Right ventricle myocardium superior (tissue), 1 donor: ENCODE measurements at places on chromosomes 6 and 20. TPM values are rescaled to one million over a fixed set of nuclear protein-coding genes. Genes with fewer than 3 reads are reported as not detected.
A peak's percentile ranks its signal among the peaks of the same experiment; 100 is the strongest.

GRCh38 chr6:119303164-119303887 lies 46.2 kb downstream of the MAN1A1 start:
- DNase-seq: no peak

DNA sequence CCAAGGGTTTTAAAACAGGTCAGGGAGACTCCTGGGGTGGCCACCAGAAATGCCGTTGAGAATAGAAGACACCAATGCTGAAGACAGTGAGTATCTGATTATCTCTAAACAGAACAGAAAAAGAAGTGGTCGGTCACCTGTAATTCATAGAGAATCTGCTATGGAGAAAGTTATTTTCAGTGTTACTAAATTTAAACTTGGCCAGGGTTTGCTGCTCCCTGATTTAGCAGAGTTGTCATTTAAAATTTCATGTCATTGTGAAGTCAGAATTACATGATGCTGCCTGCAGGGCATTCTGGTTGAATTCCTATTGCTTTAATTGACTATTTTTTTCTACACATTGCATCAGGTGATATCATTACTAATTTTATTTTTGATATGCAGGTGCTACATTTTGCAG lies 114.1 kb downstream of the HS3ST5 start:
- DNase-seq: no peak

- DNase-seq: no peak
Observed at GRCh38 chr6:64014595-64014994, 379.0 kb downstream of the PHF3 start.

DNA sequence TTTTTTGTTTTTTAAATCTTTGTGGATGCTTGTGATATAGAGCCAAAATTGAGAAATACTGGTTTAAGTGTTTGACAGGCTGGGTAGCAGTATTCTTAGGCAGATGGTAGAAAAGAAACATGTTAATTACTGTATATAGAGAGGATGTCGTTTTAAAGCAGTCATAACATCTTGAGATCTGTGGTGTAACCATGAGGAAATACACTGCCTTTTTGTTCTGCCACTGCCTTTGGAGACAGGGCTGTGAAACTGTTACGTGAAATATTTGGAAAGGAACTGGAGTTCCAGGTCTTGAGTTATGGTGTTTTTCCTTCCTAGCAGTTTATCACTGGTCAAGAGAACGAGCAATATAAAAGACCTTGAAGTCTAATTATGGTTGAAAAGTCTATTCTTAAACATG lies 19.5 kb downstream of the STXBP5 start:
- DNase-seq: no peak

- DNase-seq: peak; percentile 40
Observed at GRCh38 chr20:38144598-38144973, 20.5 kb downstream of the TGM2 start.

DNA sequence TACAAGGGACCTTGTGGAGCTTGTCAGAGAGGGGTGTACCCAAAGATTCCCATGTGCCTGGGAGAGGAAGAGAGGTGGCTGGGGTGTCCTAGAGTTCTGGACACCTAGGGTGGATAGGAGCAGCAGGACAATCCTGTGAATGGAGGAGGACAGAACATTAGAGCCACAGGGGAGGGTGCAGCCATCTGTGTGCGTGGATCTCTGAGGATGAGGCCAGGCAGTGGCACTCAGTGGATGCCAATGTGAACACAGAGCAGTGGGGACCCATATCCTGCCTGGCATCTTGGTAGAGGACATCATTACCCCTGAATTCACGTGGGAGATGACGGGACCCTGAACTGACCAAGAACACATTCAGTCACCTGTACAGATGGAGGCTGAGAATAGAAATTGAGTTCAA lies 205.3 kb downstream of the CD83 start:
- DNase-seq: no peak

The MCHR2 gene
- not detected for total RNA-seq

The KHDRBS2 gene
- not detected for total RNA-seq

The DEFB127 gene
- total RNA-seq: not detected

The KIF16B gene
- total RNA-seq: 18.3 TPM
